Kidney capillary endothelial cell (primary cell): ENCODE measurements at places on chromosomes 7 and 10.

GRCh38 chr10:61963669-61964058, 62.2 kb downstream of the ARID5B start:
- DNase-seq, result no peak

GRCh38 chr7:152341039-152341913, 94.5 kb downstream of the KMT2C start:
- peak; percentile 41 for DNase-seq

DNA sequence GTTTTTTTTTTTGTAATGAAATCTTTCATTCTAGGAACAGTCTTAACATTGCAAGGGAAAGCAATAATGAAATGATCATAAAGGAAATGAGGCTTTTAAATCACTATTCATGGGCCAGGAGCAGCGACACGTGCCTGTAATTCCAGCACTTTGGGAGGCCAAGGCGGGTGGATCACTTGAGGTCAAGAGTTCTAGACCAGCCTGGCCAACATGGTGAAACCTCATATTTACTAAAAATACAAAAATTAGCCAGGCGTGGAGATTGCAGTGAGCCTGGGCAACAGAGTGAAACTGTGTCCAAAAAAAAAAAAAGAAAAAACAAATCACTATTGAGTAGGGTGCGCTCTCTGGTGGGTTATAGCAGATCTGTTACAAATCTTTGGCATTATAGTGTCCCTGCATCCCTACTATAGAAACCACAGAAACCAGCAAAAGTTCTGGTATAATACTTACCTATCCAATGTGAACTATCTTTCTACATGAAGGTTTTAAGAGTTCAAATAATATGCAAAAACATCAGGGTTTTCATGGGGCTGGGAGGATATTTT, 72.1 kb downstream of the GLI3 start:
- no peak for DNase-seq

DNA sequence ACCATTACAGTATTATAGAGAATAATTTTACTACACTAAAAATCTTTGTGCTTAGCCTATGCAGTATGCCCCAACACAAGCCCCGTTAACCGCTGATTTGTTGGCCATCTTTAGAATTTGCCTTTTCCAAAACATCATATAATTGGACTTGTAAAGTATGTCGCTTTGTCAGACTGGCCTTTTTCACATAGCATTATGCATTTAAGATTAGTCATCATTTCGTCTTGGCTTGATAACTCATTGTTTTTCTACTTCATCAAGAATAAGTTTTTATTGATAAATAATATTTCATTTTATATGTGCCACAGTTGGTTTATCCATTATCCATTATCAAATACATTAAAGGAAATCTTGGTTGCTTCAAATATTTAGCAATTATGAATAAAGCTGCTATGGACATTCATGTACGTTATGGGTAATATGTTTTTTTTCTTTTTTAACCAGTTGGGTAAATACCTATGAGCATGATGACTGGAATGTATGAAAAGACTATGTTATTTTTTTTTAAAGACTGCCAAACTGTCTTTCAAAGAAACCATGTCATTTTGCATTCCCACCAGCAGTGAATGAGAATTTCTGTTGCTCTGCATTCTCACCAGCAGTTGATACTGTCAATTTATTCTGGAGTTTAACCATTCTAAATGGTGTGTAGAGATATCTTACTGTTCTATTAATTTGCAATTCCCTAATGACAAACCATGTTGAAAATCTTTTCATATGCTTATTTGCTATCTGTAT, 273.1 kb upstream of the KCND2 start:
- DNase-seq, result no peak

DNA sequence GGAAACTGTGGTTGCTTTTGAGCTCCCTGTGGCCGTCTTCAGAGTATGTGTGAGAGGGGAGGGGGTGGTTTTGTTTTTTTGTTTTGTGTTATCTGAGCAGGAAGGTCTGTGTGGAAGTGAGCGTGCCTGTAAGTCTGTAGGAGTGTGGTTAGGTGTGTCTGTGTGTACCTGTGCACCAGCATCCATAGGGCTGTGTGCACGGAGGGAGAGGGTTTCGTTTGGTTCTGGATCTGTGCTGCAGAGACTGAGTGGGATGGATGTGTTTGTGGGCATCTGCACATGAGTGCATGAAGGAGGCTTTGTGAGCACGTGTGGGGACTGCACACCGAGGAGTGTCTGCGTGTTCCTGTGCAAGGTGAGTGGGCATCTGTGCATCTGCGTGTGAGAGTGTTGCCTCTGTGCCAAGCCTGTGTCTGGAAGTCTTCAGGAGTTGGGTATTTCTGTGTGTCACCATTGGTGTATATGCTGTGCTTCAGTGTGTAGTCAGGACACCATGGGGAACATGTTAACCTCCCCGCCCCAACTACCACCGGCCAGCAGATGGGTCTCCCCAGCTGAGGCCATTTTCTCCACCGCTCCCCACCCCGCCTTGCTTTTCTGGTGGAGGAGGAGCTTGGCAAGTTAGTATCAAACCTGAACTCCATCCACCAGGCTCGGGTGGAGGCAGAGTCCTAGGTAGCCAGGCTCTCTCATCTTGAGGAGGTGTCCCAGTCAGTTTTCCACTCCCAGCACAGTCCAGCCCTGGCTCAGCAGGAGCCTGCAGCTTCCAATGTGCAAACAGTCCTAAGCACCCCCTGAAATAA, 7.1 kb upstream of the TLX1 start:
- no peak for DNase-seq

DNA sequence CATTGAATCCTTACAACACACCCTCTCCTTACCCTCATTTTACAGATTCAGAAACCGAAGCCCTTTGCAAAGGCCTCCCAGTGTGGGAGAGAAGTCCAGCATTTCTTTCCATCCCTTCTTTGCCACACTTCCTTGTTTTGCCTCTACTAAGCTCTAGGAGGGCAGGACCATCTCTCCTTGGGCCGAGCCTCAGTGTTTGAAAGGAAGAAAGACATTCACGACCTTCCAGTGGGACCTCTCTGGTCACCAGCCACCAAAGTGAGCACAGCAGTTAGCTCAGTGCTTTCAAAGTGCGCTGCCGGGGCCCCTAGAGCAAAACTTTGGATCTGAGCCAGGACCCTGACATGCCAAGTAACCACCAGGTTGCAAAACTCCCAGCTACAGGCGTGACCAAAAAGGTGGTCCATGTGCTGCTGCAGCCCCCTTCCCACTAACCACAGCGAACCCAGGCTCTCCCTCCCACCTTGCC, 12.4 kb downstream of the CTBP2 start:
- no peak for DNase-seq

GRCh38 chr7:52017802-52018679, 701.4 kb upstream of the COBL start:
- peak; percentile 9 for DNase-seq

DNA sequence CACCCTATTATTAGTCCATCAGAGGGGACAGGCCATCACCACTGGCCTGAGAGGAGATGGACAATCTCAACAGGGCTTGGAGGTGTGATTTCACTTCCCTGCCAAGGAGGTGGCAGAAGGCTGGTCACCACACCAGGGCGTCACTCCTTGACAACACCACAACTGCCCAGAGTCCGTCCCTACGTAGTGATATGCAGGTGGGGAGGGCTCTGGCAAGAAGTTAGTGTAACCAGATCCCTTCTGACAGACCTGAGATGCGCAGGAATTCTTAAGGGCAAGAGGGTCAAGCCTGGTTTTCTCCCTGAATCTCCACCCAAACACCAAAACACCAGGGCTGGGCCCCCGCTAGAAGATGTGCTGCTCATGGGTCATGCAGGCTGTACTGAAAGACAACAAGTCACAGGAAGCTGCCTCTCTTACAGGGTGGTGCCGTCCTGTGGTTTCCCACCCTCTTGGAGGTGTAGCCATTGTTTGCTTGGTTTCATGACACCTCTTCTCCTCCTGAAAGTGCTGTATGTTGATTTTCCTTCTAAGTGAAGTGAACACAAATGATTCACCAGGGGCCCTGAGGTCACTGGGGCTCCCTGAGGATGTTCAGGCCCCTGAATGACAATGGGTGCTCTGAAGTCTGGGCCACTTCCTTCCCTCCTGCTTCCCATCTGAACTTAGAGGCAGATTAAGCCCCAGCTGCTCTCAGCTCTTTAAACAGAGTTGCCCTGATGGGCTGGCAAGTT, 27.1 kb downstream of the ATXN7L1 start:
- peak; percentile 87 for DNase-seq

- DNase-seq, result no peak
These were observed 41.5 kb upstream of the PLEKHA1 start for GRCh38 chr10:122333037-122333436.

GRCh38 chr7:46226860-46227259, 305.8 kb upstream of the IGFBP3 start:
- no peak for DNase-seq

GRCh38 chr7:36658335-36659171, 65.7 kb downstream of the AOAH start:
- DNase-seq, result peak; percentile 30

GRCh38 chr10:93417266-93417665, 64.9 kb downstream of the MYOF start:
- no peak for DNase-seq

GRCh38 chr10:4213441-4213840, 428.4 kb upstream of the KLF6 start:
- no peak for DNase-seq

DNA sequence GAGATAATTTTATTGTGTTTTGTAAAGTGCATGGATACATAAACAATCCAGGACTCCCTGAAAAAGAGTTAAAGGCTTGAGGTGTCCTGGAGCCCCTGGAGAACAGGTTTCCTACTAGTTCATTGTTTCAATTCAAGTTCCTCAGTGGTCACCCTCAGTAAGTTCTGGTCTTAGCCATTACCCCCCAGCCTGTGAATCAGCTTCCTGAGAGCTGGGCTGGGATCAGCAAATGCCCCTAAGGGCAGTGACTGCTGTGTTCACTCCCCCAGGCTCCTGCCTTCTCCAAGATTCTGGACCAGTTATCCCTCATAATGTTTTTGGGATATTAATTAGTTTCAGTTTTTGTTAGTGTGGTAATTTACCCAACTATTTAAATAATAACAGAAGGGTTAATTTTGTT, 151.6 kb upstream of the PRSS58 start:
- DNase-seq, result no peak

DNA sequence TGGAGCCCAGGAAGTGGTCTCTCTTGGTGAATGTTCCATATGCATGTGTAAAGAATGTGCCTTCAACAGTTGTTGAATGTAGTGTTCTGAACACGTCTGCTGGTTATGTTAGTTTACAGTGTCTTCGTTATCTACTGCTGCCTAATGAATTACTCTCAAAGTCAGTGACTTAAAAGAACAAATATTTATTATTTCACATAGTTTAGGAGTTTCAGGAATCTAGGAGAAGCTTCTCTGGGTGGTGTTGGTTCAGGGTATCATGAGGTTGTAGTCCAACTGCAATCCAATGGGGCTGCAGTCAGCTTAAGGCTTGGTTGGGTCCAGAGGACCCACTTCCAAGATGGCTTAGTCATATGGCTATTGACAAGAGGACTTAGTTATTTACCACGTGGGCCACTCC, 36.6 kb upstream of the IGFBP3 start:
- DNase-seq, result no peak

- no peak for DNase-seq
These were observed 51.2 kb upstream of the NXPH1 start for GRCh38 chr7:8382004-8382730.

- DNase-seq, result no peak
These were observed at the start of gene KCNIP2 for GRCh38 chr10:101843032-101844021. Gene KCNIP2, minus strand, starts transcription at chr10:101843800. Its CDS starts 232 bp downstream, at chr10:101843568.

- DNase-seq, result peak; percentile 13
These were observed 57.1 kb downstream of the PLPP4 start for GRCh38 chr10:120514035-120514620.

GRCh38 chr10:15744217-15744865, 24.6 kb upstream of the ITGA8 start:
- peak; percentile 58 for DNase-seq

DNA sequence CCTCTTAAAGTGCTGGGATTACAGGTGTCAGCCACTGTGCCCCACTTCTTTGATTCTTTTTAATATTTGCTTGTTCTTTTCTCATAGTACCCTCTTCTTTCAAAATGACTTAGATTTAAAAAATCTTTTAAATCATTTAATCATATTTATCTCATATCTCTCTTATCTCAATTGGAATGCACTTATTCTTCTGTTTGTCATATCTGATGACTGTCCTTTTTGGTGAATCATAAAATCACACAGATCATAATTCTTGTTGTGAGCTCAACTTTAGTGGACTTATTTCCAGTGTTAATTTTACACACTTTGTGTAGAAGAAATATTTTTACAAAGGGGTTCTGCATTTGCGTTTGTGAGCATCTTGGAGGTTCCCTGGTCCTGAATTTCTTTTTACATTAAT, 220.3 kb upstream of the SLC26A5 start:
- no peak for DNase-seq

DNA sequence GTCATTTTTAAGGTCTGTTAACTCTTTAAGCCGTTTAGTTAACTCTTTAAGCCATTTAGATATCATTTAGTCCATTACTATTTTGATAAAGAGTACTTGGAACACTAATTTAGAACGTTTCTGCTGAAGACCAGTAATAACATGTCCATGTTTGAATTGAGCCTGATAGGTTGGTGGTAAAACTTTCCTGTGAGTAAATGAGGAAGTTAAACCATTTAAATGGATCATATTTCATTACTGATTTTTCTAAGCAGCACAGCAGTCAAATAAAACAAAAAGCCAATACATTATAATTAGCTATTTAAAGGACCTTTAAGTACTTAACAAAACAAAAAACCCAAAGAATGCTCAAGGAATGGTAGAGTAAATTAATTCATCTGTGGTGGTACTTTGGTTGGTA, 29.4 kb downstream of the PHTF2 start:
- DNase-seq, result no peak

- no peak for DNase-seq
These were observed 16.9 kb upstream of the LAMB4 start for GRCh38 chr7:108147031-108147563.

- DNase-seq, result no peak
These were observed 104.0 kb downstream of the PON1 start for GRCh38 chr7:95220328-95220727.

GRCh38 chr7:129626896-129627295, 15.4 kb downstream of the NRF1 start:
- no peak for DNase-seq

DNA sequence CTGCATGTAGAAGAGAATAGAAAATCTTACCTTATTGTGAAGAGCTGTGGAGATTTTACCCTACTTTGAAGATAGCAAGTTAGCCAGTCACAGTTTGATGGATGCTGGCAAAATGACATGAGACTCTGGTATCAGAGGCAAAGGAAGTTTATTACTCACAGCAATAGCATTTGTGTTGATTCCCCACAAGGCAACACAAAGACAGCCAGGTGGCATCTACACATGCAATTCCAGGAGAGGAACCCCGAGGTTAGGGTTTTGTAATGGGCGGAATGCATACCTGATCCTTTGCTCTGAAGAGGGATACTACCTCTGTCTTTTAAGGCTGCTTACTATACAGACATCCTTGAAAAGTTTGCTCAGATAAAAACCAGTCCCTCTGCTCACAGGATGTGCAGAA, 59.5 kb downstream of the AHR start:
- no peak for DNase-seq

DNA sequence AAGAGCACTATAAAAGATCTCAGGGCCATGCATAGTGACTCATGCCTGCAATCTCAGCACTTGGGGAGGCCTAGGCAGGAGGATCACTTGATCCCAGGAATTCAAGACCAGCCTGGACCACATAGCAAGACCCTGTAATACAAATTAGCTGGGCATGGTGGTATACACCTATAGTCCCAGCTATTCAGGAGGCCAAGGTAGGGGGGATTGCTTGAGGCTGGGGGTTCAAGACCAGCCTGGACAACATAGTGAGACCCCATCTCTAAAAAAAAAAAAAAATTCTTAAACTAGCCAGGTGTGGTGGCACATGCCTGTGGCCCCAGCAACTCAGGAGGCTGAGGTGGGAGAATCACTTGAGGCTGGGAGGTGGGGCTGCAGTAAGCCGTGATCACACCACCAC, 15.8 kb downstream of the STYXL1 start:
- DNase-seq, result no peak

- no peak for DNase-seq
These were observed 88.4 kb upstream of the RHEB start for GRCh38 chr7:151608031-151608551.
